Activated naive CD8-positive, alpha-beta T cell treated with anti-CD3 and anti-CD28 coated beads, Interleukin-2, amount 10 ng/mL, durations not matched to agents 7 days and 5 days (primary cell): ENCODE measurements at places on chromosomes 4 and X. TPM values are rescaled to one million over a fixed set of nuclear protein-coding genes. Genes with fewer than 3 reads are reported as not detected.

DNA sequence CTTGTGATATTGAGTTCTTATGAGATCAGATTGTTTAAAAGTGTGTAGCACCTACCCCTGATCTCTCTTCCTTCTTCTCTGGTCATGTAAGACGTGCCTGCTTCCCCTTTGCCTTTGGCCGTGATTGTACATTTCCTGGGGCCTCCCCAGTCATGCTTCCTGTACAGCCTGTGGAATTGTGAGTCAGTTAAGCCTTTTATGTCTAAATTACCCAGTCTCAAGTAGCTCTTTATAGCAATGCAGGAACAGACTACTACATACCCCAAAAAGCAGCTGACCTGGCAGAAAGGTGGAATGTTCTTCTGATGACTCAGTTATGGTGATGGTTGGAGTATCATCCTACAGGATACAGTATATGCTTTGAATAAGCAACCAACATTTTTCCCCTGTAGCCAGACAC lies 11.4 kb upstream of the MCUB start:
- H3K4me1 ChIP-seq: peaks cover 15% of the 10 kb centered on the region
- H3K4me3 ChIP-seq: peak overlapping the region; percentile 29
- H3K27ac ChIP-seq: peak overlapping the region; percentile 71
- H3K27me3 ChIP-seq: no peaks in the 10 kb centered on the region

The NDNF gene
- total RNA-seq: 0.11 TPM

The PDZD4 gene
- 0.80 TPM for total RNA-seq

GRCh38 chr4:102299354-102300107 lies 45.8 kb downstream of the SLC39A8 start:
- peak; percentile 26 for DNase-seq
- H3K4me3 ChIP-seq: no peak overlapping the region
- H3K4me1 ChIP-seq: peaks cover 1% of the 10 kb centered on the region
- H3K36me3 ChIP-seq: peaks cover 31% of the 10 kb centered on the region

GRCh38 chrX:106995678-106996077 lies 4.3 kb downstream of the MORC4 start:
- H3K36me3 ChIP-seq: no peaks in the 10 kb centered on the region
- peaks cover 8% of the 10 kb centered on the region for H3K4me1 ChIP-seq
- no peak overlapping the region for H3K4me3 ChIP-seq
- no peak overlapping the region for H3K27ac ChIP-seq

DNA sequence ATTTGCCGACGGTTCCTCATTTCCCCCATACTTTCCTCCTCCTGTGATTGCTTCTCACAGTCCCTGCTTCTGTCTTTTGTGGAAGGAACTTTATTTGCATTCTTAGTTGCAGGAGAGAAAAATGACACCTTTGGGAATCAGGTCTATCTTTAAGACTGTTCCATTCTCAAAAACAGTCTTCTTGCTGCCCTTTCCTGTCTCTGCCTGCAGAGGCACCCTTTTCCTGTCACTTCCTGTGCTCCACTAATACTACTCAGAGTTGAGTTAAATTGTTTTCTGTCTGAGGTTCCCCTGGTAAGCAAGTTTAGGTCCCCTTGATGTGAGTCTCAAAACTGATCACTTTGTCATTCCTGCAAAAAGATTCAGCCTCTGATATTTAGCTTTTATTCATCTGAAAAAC lies 208.8 kb upstream of the CLNK start:
- H3K4me3 ChIP-seq: no peak overlapping the region
- no peak overlapping the region for H3K27ac ChIP-seq
- peaks cover 2% of the 10 kb centered on the region for H3K27me3 ChIP-seq
- H3K36me3 ChIP-seq: no peaks in the 10 kb centered on the region
- no peak for DNase-seq

GRCh38 chrX:6826856-6827255 lies 291.9 kb upstream of the VCX3A start:
- no peaks in the 10 kb centered on the region for H3K4me1 ChIP-seq
- H3K36me3 ChIP-seq: no peaks in the 10 kb centered on the region
- H3K4me3 ChIP-seq: no peak overlapping the region

- no peak overlapping the region for H3K4me3 ChIP-seq
- no peaks in the 10 kb centered on the region for H3K27me3 ChIP-seq
- no peaks in the 10 kb centered on the region for H3K36me3 ChIP-seq
- no peak overlapping the region for H3K27ac ChIP-seq
These were observed 35.3 kb upstream of the HAND2 start for GRCh38 chr4:173565281-173565680.

- H3K4me1 ChIP-seq: no peaks in the 10 kb centered on the region
- H3K36me3 ChIP-seq: no peaks in the 10 kb centered on the region
- H3K4me3 ChIP-seq: no peak overlapping the region
These were observed 201.5 kb upstream of the PITX2 start for GRCh38 chr4:110824344-110824743.
